HepG2 (cell line): ENCODE measurements at places on chromosomes 6 and 20.

- DNase-seq = no peak
Measured at GRCh38 chr20:58069207-58069606, 159.2 kb downstream of the ANKRD60 start.

DNA sequence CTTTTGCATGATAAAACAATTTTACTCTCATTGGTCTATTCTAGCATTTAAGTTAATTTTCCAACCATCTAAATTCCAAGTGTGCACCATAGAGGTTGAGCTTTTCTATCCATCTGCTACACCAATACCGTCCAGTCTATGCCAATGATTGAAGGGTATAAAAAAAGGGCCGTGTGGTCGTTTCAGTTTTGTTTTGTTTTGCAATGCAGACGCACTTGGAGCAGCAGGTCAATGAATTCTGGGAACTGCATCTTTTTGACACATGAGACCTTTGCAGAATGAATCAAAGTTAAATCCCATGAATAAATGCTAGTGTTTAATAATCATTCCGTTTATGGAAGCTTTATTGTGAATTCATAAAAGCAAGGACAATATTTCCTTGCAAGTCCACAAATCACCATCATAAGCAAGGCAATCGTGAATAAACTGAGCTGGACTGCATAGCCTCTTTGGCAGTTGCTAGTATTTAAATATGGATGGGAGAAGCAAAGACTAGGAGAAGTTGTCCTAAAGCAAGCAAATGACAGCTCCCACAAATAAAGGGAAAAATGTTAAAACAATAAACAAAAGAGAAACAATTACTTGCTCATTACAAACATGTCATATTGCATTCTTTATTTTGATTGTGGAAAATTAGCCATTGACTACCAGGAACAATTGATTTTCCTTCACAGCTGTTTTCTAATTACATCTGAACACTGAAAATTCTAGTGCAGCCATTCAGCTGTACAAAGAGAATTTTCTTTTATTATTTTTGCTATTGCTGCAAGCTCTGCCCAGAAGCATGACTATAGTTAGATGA is 649.7 kb upstream of the GJE1 start:
- DNase-seq = no peak

- DNase-seq = no peak
Measured at GRCh38 chr6:149012040-149012545, 265.3 kb downstream of the UST start.

- no peak for DNase-seq
Measured at GRCh38 chr6:22925304-22925835, 356.0 kb downstream of the HDGFL1 start.
